ENCODE measurements at places on chromosomes 2 and 18.

- no peak for DNase-seq
These were observed 129.6 kb downstream of the MREG start for GRCh38 chr2:215883799-215884198.

- no peak for DNase-seq
These were observed 547.9 kb upstream of the ID2 start for GRCh38 chr2:8133913-8134472.

DNA sequence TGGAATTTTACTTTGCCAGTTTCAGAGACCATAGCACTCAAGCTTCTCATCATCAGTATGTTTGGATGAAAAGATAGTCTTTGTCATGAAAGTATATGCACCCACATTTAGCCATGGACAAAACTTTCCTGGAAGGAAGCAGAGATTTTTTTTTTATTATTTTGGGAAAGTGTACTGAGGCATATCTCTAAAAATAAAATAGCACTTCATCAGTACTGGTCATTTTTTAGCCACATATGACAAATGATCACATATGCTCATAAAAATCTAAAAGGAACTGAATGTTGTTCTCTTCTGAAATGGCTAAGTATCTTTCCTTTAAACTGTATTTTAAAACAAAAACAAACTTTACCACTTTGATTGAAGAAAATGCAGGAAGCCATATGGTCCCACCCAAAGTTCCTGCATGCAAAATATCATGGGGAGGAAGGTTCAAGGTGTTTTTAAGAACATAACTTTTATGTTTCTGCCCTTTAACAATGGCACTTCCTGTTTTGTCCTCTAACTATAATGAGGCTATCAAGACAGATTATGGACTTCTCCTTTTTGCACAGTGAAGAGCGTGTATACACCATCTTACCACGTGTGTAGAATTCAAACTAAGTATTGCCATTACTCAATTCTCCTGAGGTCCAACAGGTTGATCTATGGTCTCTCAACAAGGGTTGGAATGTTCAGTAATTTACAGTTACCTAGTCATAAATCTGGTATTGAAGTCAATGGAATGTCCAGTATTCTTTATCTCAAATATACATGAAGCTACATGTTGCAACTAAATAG lies 77.1 kb upstream of the SLC39A10 start:
- no peak for DNase-seq

GRCh38 chr2:157411624-157412336 lies 32.1 kb downstream of the CYTIP start:
- DNase-seq = no peak

DNA sequence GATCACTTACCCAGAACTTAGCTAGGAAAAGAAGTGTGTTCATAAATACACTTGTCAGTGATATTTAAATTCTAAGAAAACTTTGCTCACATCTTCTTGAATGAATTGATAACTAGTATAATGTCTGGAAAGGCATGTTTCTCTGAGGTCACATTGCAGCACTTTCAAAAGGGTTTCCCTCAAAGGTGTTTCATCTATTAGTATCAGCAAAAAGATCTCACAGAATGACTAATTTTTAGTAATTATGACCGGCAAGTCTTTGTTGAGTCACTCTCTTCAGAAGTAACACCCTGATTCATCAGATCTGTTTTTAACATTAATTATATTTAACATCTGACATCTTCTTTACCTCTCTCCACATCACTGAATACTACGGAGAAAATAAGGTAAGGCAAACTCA lies 222.3 kb downstream of the IKZF2 start:
- DNase-seq = no peak

DNA sequence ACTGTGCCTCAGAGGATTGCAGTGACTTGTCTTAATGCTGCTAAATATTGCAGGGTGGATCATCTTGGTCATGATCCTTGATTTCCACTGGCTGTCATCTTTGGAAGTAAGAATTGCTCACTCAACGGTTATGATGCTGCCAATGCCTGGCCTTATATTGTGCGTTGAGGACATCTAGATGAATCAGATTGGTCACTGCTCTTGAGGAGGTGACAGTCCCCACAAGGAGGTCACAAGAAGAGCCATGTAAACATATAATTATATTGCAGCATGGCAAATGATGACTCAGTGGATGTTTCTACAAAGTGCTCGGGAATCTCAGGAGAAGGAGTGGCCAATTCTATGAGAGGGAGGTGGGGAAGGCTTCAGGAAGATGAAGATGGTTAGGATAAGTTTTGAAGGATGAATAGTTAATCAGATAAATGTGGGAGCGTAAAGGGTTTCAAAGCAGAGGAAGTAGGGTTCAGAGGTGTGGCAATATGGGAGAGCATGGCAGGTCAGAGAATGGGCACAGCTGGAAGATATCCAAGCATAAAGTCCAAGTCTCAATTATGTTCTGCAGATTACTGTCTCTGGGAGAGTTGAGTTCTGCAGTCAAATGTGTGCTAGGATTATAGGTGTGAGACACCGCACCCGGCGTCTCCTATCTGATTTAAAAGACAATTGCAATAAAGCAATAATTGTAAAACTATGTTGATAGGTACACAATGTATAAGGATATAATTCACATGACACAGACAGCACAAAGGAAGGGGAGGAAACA lies 21.3 kb upstream of the TMEM131 start:
- no peak for DNase-seq

GRCh38 chr2:218387369-218388194 lies 5.5 kb downstream of the SLC11A1 start:
- DNase-seq = peak; percentile 72

DNA sequence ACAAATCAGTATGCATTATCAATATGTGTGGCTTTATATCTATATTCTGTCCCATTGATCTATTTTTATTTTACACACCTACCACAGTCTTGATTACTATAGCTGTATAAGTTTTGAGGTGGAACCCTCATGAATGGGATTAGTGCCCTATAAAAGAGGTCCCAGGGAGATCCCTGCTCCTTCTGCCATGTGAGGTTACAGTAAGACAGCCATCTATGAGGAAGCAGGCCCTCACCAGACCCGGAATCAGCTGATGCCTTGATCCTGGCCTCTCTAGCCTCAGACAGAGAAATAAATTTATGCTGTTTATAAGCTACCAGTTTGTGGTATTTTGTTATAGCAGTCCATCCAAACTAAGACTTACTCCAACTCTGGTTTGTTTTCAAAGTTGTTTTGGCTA lies 54.9 kb downstream of the HNRNPLL start:
- DNase-seq = no peak

- no peak for DNase-seq
These were observed 119.3 kb downstream of the C2orf74 start for GRCh38 chr2:61281321-61281720.

DNA sequence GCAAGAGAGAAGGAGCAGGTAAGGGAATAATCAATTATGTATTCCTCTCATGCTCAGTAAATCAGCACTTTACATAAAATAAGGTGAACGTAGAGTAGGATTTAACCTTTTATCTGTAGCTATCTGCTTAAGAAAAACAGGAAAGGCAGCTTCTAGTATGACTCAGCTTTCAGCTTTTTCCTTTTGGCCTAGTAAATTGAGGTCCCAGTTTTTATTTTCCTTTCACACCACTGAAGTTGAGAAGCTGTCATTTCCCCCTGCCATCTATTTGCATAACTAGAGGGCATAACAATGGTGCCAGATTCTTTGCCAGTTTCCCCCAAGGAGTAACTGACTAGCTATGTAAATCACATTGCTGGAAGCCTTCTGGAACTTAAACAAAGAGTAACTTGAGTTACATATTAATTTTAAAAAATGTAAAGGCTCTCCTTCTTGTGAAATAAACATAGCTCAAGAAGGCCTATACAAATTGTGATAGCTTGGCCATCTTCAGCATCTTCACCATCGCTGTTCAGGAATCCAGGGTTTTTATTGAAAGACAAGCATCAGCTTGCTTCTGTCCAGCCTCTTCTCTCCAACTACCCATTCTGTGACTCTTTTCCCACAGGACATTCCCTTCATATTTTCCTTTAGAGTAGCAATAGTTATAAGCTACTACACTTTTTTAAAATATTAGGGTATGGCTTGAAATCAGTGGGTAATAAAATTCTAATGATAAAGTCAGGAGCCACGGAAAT lies 97.0 kb downstream of the KYNU start:
- no peak for DNase-seq

DNA sequence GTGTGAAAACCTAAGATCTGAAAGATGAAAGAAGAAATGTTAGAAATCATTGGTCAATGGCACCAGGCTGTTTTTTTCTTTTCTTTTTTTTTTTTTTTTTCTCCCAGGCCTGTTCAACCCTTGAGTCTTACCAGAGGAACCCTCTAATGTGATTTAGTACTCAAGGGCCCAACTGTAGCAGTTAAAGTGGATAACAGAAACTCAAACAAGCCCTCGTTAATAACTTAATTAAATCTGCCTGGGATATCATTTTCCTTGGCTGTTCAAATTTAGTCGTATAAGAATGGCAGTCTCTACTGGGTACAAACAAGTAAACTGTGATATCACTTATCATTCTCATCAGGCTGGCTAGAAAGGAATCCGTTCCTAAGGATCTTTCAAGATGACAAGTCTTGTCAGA lies 16.5 kb downstream of the ARL4C start:
- no peak for DNase-seq

- no peak for DNase-seq
These were observed 375.1 kb upstream of the KCNH7 start for GRCh38 chr2:163213661-163214081.

DNA sequence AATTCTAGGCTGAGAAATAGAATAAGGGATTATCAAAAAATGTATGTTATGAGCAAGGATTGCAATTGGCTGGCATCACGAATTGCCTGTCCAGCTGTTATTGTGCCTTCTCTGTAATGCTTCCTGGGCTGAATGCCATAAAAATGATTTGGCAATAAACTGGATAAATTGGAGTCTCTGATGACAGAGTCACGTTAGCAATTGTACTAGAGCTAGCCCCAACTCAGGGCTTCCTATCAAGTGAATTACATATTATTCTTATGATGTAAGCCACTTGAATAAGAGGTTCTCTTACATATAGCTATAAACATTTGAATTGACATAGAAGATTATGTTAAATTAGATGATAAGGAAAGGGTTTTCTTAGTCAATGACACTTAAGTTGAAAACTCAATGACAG lies 607.5 kb upstream of the REG3G start:
- DNase-seq = no peak

- DNase-seq = no peak
These were observed 259.2 kb downstream of the SLC4A3 start for GRCh38 chr2:219886615-219887014.

DNA sequence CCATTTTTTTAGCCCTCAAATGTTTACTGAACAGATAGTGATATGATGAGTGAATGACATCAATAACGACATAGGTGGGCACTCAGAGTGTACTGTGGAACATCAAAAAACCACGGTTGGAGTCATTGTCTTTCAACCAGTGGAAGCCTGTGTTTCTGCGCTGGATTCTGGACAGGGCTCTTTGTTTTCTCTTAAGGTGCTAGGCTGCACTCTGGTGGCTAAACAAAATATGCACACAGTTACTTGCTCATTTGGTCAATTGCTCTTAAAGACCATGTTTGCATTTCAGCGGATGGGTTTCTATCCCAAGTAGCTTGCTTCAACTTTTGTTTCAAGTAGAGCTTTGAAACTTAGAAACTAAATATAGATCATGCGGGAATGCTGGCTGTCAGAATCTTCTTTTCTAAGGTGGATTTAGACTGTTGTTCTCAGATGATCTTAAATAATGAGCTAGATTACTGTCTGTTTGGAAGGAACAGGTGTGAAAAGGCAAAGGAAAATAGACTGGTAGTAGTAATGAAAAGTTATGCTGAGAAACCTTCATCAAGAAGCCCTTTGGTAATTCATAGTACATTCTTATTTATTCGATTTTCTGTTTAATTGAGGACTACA lies 48.5 kb upstream of the LYPD6B start:
- DNase-seq = peak; percentile 40

GRCh38 chr2:136966485-136966884 lies 201.1 kb downstream of the THSD7B start:
- no peak for DNase-seq

DNA sequence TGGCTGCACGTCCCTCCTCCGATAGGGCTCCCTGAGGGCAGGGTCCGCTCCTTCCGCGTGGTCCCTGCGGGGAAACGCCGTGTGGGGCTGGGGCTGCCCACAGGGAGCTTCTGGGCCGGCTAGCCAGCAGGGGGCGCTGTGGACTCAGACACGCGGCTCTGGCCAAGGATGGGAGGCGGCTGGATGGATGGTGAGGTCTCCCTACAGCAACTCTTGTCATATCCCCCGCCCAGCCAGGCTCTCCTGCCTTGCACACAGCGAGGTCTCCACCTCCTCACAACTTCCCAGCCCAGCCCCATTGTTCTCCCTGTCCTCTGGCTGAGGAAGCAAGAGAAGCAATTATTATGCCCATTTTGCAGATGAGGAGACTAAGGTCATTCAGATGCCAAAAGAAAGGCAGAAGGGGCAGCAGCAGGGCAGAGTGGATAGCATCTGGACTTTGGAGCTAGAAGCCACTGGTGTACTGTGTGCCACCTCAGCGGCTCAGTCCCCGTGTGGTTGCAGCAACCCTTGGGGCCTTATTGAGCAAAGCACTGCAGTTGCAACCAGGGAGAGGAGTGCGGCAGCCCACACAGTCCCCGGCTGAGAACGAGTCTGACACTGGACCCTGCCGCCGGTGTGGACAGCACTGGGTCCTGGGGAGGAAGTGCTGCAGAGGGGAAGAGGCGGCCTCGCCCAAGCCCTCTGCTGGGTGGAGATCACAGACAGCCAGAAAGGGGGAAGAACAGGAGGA lies 99.0 kb downstream of the ZFP36L2 start:
- DNase-seq = peak; percentile 81

DNA sequence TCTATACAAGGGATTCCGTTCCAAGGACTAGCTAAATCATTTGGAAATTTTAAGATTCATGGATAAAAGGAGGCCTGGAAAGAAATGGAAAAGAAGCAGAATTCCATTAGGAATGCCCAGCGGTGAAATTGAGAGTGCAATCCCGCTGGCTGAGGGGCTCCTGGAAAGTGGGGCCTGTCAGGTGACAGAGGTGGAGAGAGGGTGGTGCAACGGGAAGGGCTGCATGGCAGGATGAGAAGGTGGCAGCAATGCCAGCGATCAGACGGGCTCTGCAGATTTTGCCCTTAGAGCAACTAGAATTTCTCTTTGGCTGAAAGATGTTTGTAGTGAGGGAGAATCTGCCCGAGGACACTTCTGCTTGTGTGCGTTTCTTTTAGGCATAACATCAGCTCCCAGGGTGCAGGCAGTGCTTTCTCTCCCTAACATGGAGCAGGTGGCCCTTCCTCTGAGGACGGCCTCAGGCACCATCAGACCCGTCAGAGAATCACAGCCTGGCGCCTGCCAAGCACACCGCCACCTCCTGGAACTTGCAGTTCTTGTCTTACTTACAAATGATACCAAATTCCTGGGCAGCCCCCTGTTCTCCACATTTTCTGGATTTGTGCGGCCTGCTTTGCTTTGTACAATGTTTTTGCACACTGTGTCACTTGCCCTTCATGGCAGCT lies 261.6 kb downstream of the NDUFA10 start:
- DNase-seq = no peak

DNA sequence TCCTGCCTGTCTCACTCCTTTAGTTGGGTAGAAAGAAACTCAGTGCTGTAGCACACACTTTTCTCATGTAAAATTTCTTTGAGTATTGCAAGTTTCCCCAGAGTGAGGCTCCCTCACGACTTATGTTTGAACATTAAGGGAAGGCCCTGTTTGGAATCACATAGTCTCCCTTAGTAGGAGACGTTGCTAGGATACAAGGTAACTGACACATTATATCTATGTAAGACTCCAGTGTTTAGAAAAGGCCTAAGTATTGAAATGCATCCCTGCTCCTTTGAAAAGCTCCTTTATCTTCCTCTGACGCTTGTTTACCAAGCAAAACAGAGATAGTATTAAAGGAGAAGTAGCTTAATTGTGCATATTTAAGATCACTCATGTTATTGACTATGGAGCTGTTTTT lies 248.2 kb downstream of the PHLPP1 start:
- DNase-seq = no peak

GRCh38 chr2:181146171-181146570 lies 165.8 kb downstream of the UBE2E3 start:
- DNase-seq = no peak

GRCh38 chr2:238425979-238426567 lies 654 bp upstream of the ASB1 start:
- DNase-seq = no peak
